Stimulated activated naive CD8-positive, alpha-beta T cell treated with anti-CD3 and anti-CD28 coated beads, Interleukin-15, Interleukin-2, amounts not matched to agents 100 U/mL and 50 U/mL, for 24 hours (primary cell): ENCODE measurements at places on chromosomes 2 and 18.

GRCh38 chr2:43899589-43899988 is 60.8 kb downstream of the ABCG8 start:
- no peak for DNase-seq

- no peak for DNase-seq
Measured at GRCh38 chr18:23943104-23943503, 71.5 kb upstream of the TTC39C start.

DNA sequence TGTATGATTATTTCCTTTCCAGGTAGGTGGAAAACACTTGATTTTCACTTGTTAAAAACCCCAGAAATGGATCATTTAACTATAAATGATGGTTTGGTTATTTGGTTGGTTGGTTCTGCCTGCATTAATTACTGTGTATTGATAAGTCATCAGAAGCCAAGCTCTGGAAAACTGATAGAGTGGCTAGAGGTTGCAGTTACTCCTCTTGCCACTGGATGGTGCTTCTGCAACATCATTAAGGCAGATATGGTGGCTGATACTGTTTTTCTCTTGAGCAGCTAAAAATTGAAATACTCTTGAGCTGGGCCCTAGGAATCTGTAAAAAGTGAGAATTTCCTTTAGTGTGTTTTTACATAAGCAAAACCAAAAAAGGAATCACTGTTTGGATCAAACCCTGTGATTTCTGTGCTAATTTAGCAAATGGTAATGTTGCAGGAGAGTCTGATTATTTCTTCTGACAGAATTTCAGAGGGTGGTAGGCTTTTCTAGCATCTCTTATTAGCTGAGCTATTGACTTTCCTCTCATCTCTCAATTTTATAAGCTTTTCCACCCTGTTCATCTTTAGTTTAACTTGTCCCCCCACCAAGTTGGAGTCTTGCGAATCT is 54.3 kb downstream of the RAB10 start:
- no peak for DNase-seq

- DNase-seq: no peak
Measured at GRCh38 chr2:209472112-209472832, 48.4 kb downstream of the MAP2 start.

DNA sequence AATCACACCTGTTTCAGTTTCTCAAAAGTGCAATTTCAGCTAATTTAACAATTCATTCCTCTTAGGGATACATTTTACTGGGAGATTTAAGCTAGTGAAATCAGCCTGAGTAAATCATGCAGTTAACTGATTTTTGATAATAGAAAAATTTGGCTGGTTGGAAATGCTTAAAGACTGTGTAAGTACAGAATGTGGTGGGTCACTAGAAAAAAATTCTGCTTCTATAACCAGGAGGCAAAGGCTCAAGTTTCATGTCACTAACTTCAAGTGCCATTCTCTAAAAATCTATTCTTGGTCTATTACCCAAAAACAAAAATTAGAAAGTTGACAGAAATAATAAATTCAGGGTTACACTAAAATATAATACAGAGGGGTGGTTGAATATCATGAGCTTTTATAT is 271.3 kb downstream of the CCDC178 start:
- no peak for DNase-seq

DNA sequence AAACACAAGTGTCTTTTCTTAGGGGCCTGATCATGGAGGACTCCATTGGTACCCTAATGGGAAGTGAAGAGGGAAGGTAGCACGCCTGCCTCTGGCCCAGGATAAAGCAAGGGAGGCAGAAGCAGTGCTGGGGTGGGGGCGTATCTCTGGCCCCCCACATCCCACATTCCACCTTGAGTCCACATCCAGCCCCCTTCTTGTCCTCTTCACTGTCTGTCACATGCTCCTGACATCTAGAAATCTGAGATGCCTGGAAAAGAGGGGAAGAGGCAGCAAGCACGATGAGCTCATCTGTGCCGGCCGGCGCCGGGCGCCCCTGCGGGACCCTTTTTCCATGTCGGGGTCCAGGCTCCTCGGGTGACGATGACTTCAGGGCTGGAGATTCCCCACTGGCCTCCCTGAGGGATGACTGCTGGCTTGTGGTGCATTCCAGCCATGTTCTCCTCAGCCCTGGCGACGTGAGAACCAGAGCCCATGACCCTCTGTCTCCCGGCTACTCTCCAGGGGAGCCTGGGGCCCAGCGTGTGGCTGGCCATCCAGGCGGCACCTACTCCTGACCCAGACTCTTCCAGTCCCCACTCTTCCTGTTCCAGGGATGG is 277.5 kb downstream of the DYSF start:
- no peak for DNase-seq

GRCh38 chr18:75775121-75775520 is 347.6 kb upstream of the SMIM21 start:
- DNase-seq: no peak

DNA sequence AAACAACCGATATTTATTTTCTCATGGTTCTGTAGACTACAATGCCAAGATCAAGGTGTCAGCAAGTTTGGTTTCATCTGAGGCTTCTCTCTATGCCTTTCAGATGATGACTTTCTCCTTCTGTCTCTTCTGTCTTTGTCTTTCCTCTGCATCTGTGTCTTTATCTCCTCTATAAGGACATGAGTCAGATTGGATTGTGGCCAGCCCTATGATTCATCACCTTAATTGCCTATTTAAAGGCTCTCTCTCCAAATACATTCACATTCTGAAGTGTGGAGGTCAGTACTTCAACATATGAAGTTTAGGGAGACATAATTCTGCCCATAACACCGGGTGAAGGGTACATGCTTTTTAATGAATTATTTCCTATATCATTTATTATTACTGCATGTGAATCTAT is 71.2 kb upstream of the CNTNAP5 start:
- no peak for DNase-seq

DNA sequence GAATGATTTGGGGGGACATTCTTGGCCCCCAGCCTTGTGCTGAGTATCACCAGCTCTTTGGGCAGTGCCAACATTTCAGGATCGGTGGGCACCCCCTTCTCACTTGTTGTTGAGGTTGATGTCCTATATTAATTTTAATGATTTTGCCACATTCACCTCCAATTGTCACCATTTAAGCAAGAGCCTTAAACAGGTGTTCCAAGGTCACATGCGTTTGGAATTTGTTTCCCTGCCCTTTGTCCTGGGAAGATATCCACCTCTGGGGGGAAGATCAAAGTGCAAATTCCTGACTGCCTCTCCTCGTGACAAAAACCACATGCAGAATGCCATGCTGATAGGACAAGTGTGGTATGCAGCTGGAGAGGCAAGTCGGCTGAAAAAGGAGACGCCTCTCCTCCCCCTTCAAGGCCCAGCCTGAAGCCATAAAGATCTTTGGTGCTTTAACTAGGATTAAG is 72.5 kb upstream of the ID2 start:
- no peak for DNase-seq

- no peak for DNase-seq
Measured at GRCh38 chr2:195612611-195613495, 44.2 kb upstream of the SLC39A10 start.

GRCh38 chr2:159539701-159540100 is 76.6 kb downstream of the BAZ2B start:
- DNase-seq: no peak

- DNase-seq: no peak
Measured at GRCh38 chr18:26386002-26386401, 159.8 kb downstream of the TAF4B start.

- no peak for DNase-seq
Measured at GRCh38 chr2:1923541-1923940, 179.2 kb upstream of the PXDN start.

- no peak for DNase-seq
Measured at GRCh38 chr2:239775623-239776435, 249.3 kb downstream of the NDUFA10 start.
